Cortex of kidney (tissue), 1 donor: ENCODE measurements at places on chromosomes 3 and 15.

DNA sequence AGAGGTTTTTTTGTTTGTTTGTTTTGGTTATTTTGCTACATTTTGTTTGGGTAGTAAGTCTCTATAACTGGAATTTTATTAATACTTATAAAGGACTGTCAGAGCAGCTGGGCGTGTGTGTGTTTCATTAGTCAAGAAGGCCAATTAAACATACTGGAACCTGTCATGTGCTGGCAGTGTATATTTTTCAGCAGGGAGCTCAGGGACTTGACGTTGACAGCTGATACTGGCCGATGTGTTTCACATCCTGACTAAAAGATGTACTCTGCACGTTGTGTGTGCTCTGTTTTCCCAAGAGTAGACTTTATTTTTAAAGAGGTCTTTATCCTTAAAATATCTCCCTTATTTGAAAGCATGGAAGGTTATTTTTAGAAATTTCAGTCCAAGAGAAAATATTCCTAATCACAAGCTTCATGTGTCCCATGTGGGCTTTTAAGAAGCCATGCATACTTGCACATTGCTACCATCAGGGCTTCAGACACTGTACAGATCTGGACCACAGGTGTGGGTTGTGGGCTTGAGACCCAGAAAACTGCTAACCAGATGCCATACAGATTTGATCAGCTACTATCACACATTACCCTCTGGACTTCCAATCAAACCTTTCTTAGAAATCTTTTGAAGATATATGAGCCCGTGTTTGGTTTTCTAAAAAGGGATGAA is 135.9 kb downstream of the FEZF2 start:
- no peak for DNase-seq

- no peak for DNase-seq
Observed at GRCh38 chr15:39588531-39589192, 7.8 kb downstream of the THBS1 start.

DNA sequence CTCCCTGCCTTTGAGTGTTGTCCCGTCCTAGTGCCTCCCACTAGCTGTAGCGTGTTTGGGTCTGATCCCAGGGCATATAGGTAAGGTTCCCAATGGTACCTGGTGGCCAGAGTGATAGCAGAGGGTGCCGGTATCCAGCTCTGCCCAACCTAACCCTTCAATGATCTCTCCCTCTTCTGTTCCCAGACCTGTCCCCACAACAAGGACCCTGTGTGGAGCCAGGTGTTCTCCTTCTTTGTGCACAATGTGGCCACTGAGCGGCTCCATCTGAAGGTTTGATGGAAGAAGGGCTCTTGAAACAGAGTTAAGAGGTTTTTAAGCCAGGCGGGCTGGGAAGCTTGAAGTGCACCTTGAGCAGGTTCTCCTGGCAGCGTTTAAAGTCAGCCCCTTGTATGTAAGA is 35.5 kb downstream of the ESYT3 start:
- no peak for DNase-seq

DNA sequence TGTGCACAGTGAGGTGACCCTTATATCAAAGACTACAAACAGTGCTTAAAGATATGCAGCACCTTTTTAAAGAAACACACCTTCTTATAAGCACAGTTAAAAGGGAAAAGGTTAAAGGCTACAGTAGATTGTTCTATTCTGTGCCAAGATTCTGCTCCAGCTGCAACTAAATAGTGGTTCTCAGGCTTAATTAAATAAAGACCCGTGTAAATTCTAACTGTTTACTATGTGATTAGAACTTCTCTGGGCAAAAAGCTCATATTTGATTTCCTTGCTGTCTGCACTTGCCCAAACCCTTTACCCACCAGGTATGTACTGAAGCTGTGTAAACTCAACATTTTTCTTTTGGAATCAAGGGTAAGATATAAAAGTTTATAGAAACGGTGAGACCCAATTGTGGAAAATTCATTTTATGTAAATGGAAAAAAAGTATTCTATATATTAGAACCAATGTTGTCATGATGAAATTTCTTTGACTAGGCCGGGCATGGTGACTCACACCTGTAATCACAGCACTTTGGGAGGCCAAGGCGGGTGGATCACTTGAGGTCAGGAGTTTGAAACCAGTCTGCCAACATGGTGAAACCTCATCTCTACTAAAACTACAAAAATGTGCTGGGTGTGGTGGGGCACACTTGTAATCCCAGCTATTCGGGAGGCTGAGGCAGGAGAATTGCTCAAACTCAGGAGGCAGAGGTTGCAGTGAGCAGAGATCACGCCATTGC is 230.6 kb downstream of the MECOM start:
- DNase-seq = no peak

GRCh38 chr15:34122771-34123183 is 20.9 kb downstream of the PGBD4 start:
- DNase-seq = no peak

GRCh38 chr15:84879088-84879780 is 5.2 kb upstream of the SLC28A1 start:
- DNase-seq = no peak

- no peak for DNase-seq
Observed at GRCh38 chr15:68601206-68602197, 22.7 kb downstream of the CORO2B start.

DNA sequence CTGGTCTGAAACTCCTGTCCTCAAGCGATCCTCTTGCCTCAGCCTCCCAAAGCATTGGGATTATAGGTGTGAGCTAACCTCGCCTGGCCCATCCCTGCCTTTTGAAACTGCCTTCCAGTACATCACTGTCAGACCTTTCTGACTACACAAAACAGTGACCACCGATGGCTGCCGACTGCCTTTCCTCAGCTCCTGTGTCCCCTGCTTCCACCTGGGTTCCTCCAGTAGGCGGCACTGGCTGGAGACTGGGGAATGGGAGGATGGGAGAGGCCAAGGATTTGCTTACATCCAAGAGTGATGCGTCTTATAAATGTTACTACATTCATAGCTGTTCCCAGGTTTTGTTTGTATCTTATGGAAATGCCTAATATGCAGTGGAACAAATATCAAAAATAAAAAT is 242.8 kb downstream of the BBX start:
- DNase-seq = no peak

- no peak for DNase-seq
Observed at GRCh38 chr3:121957674-121958415, 63.6 kb downstream of the SLC15A2 start.

- no peak for DNase-seq
Observed at GRCh38 chr15:60047701-60048100, 43.6 kb downstream of the FOXB1 start.

DNA sequence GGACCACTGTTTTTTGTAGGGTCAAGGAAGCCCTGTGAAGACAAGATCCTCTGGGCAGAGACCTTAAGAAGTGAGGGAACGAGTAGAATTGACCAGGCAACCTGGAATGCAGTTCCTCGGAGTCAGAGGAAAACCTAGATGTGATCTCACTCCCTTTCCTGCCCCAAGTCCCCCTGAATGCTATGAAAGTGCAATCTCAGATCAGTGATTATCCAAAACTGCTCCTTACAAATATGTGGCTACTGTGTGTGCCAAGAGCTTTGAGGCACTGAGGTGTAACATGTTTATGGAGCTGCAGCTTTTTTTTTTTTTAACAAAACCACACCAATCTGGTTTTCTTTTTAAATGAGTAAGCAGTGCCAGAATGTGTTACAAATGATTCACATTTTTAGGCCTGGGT is 35.8 kb downstream of the THSD4 start:
- no peak for DNase-seq

GRCh38 chr3:196726788-196727675 is 12.6 kb upstream of the PAK2 start:
- no peak for DNase-seq

DNA sequence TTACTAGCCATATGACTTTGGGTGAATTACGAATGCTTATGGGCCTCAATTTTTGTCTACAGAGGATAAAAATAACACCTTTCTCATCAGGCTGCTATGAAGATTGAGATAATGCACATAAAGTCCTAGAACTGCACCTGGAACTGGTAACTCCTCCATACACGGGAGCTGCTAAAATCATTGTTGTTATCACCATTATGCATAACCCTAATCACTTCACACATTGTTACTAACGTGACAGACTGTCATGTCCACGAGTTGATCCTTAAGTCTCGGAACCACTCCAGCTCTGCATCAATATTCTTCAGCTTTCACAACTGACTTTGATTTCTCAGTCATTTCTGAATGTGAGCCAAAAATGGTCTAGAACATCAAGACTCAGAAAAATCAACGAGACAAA is 64.1 kb downstream of the RFTN1 start:
- DNase-seq = no peak

GRCh38 chr15:40743921-40744814 is 10.9 kb downstream of the RMDN3 start:
- no peak for DNase-seq

DNA sequence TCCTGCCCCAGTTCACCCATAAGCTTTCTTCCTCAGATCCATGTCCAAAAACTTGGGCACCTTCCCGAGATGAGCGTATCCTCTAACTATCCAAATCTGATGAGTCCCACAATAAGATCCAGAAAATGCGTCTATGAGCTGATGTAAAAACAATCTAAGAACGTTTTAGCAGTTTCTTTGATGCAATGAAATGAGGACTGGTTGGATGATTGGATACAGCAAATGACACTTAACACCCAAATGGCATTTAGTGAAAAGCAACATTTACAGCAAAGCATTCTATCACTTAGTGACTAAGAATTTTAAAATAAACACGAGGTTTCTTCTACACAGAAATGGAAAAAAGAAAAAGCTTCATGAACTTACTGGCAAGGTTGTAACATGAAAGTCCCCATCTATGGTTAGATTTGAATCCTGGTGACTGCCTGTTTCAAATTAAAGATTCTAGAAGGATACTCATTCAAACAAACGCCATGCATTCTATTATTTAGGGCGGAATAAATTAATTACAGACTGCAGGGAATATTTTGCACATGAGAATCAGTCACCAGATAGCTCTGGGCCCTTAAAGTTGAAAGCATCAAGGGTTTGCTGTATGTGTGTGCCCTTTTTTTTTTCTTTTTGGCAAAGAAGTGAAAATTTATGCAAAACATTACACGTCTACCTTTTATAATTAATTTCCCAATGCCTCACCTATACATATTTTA is 598.6 kb downstream of the FOXP1 start:
- no peak for DNase-seq

GRCh38 chr3:13851997-13852637 is 27.8 kb downstream of the WNT7A start:
- DNase-seq = no peak

GRCh38 chr3:124834723-124835718 is 52.1 kb downstream of the ITGB5 start:
- DNase-seq = no peak

DNA sequence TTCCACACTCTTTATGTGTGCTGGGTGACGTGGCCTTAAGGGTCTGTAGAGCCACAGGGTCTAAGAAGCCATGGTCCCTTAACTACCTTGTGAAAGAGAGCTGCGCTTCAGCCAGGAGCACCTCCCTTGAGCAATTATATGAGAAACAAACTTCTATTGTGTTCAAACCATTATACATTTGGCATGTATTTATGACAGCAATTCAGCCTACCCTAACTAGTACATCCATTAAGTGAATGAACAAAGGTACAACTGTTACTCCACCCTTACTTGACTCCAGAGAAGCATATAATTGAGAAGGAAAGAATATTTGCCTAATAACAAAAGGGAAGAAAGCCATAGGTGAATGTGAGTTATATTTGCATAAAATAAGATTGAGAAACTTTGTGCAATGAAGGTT is 69.8 kb upstream of the BOC start:
- no peak for DNase-seq

DNA sequence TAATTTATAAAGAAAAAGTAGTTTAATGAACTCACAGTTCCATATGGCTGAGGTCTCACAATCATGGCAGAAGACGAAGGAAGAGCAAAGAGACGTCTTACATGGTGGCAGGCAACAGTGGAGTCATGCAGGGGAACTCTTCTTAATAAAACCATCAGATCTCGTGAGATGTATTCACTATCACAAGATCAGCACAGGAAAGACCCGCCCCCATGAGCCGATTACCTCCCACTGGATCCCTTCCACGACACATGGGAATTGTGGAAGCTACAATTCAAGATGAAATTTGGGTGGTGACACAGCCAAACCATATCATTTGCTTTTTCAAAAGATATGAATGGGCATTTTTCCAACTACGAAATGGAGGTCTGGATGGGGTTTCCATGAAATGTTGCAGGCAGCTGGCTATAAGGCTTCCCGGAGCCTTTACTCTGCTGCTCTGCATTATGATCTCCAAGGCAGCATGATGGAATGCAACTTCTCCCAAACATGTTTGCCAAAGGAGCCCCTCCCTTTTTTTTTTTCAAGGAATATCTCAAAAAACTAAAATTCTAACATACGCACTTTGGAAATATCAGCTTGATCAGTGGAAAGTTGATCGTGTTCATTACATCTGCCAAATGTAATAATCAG is 189.7 kb downstream of the MEX3B start:
- no peak for DNase-seq

- DNase-seq = no peak
Observed at GRCh38 chr3:4719046-4719501, 225.9 kb downstream of the ITPR1 start.

DNA sequence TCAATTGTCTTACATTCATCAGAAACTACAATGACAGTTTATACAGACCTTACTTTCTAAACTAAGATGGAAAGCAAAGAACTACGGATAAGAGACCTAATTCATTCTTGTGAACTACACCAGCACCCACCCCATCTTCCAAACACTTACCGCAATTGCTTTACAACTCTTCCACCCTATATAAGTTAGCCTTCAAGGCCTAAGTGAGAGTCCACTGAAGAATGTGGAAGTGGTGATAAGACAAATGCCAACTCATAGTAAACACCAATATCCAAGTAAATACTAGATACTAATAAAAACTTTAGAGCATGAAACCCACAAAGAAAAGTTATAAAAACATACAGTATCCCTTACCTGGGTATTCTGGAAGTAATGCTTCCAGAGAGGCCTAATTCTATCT is 13.6 kb downstream of the ARF4 start:
- DNase-seq = no peak

- no peak for DNase-seq
Observed at GRCh38 chr3:63576846-63577245, 75.6 kb upstream of the SNTN start.

- DNase-seq = no peak
Observed at GRCh38 chr3:12175137-12175593, 16.5 kb upstream of the TIMP4 start.

DNA sequence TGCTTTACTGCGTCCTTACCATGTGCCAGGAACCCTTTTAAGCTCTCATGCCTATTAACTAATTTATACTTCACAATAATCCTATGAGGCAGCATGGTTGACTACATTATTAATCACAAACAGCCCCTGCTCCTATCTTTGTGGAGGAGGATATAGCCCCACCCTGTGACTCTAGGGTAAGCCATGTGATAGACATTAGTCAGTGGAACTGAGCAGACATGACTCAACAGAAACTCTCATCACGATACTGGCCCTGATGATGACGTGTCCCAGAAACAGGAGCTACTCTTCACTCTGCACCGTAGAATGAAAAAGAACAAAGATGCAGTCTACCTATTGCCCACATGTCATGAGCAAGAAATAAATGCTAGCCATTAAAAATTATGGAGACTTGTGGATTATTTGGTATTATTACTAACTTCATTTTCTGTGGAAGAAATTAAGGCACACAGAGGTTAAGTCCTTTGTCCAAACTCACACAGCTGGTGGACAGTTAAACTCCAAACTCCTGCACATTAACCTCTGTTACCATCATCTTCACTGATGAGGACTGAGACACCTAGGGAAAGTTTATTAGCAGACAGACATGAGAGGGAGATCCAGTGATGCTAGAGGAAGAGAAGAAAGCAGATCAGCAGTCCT is 51.2 kb downstream of the CFAP20DC start:
- DNase-seq = no peak

- DNase-seq = no peak
Observed at GRCh38 chr15:42800731-42801474, 64.0 kb upstream of the CDAN1 start.

GRCh38 chr3:190499122-190499521 is 14.8 kb upstream of the IL1RAP start:
- DNase-seq = no peak
